ENCODE measurements at places on chromosomes 11 and 22.
A peak's percentile ranks its signal among the peaks of the same experiment; 100 is the strongest.

GRCh38 chr11:108818971-108819370 lies 154.1 kb downstream of the DDX10 start:
- DNase-seq: no peak

DNA sequence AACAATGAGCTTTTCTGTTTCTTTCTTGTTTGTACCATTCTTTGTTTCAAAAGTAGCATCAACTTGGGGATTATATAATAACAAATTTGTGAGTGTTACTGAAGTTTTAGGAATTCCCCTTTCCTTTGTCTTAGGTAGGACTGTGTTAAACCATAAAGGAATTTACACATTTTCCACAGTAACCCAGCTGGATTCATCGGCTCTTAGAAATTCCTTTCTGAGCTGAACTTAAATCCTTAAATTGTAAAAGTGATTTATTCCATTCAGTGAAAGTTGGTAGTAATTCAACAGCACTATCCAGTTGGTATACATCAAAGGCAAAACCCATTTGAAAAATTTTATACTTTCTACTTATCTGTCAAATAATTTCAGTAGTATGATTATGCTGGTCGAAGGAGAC lies 11.8 kb downstream of the EMSY start:
- DNase-seq: no peak

GRCh38 chr22:45762545-45763235 lies 91.1 kb downstream of the ATXN10 start:
- DNase-seq: no peak

- DNase-seq: peak; percentile 10
Observed at GRCh38 chr11:74321487-74322188, 10.2 kb upstream of the P4HA3 start.

DNA sequence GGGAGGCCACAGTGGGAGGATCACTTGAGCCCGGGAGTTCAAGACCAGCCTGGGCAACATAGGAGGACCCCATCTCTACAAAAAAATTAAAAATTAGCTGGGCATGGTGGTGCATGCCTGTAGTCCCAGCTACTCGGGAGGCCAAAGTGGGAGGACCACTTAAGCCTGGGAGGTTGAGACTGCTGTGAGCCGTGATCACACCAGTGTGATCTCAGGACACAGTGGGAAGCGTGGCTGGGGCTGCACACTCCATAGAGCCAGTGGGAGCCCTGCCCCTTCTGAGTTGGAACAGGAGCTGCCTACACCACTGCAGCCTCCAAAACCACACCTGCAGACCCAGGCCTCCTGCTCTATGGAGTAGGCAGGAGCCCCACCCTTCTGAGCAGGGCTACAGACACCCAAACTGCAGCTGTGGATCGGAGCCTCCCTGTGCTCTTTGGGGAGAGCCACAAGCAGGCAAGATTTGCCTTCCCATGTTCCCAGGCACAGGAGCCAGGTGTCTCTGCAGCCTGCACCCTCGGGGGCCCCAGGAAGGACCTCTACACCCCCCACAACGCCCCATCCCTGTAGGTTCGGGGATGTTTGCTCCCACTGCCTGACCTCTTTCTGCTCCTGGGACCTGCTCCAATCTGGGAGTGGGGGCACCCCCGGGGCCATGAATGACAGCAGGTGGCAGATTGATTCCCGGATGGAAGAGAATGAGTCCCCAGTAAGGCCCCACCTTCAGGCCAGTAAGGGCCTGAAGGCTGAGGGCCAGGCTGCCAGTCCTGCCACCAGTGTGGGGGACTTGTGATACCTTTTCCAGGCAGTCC lies 245.4 kb downstream of the BUD13 start:
- DNase-seq: no peak

GRCh38 chr11:64286801-64287159 lies 1.1 kb downstream of the GPR137 start:
- DNase-seq: no peak

DNA sequence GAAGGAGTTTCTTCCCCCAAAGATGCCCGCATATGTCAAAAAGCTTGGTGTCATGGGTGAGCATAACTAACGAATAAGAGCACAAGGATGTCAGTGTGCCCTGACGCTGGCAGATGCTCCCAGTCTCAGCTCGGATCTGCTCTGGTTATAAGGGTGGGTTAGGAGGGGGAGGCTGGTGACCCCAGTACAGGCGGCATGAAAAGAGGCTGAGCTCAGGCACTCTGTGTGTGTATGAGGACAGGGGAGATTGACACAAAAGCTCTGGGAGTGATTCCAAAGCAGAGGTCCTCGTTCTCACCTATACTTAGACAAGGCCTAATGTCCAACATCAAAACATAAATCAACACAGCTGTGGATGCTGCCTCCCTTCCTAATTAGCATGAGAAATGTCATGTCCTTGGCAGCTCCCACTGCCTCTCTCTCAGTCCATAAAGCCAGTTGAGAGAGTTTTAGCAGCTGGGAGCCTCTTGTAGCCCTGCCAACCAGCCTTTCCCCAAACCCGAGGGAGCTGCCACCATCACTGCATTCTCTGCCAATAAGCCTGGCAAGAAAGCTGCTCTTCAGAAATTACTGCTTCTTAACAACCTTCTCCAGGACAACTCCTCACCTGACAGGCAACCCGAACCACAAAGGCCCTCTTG lies 59.8 kb downstream of the SC5D start:
- DNase-seq: no peak

DNA sequence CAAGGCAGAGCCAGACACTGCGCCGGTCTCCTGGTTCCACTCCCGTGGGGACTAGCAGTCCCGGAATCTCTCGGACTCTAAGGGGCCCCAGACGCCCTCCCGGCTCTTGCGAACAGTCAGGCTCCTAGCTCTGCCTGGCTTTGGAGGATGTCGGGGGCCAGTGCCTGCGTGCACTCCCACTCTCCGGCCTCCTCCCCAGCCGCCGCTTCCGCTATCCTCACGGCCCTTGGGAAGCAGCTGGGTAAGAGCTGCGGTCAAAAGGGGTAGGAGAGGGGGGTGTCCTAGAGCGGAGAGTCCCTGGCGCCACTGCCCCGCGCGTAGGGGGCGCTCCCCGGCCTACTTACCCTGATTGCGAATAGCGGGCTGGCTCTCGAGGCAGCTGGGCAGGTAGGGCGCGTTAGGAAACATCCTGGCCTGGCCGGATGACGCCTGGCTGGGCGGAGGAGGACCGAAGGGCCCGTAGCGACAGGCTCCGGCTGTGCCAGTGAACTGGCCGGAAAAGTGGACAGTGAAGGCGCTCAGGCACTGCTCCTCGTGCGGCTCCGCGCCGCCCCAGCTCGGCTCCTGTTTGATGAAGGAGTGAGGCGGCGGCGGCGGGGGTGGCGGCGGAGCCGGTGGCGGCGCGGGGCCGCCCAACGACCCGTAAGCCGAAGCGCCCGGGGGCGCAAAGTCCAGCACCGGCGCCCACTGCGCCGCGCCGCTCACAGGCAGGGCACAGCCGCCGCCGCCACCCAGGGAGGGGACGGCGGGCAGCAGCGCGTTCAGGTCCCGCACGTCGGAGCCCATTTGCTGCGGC lies 785 bp downstream of the WT1 start:
- no peak for DNase-seq

DNA sequence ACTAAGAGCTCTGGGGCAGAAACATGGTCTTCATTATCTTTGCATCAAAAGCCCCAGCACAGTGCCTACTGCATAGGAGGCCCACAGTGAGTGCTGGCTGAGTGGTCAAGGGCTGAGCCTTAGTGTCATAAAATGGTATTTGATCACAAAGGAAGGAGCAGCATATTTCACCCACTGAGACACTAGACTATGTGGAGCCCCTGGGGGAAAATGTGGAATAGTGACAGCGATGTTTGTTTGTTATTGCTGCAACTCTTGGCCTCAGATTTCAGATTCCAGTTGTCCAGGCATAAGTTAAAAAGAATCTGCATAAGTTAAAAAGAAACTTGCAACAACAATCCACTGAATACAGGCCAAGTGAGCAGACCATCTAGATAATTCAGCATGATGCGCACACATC lies 7.0 kb downstream of the KIRREL3 start:
- no peak for DNase-seq

- no peak for DNase-seq
Observed at GRCh38 chr11:120125024-120125423, 12.9 kb downstream of the TRIM29 start.

GRCh38 chr11:44753961-44754645 lies 27.3 kb downstream of the TSPAN18 start:
- DNase-seq: no peak

- no peak for DNase-seq
Observed at GRCh38 chr11:12112750-12113149, 2.4 kb downstream of the MICAL2 start.

GRCh38 chr22:34308101-34308500 lies 387.8 kb upstream of the LARGE1 start:
- no peak for DNase-seq

DNA sequence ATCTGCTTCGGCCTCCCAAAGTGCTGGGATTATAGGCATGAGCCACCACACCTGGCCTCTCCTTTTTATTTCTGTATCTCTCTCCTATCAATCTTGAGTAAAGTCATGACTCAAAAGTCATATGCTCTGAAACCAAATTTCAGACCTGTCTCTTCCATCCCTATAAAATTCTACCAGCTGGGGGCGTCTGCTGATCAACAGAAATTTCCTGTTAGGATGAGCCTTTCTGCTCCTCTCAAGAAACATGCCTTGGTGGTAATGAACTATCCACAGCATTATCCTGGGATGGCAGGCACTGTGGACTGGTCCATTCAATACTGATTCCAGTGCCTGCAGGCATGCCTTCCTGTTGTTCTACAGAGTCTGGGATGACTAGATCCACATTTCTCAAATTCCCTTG lies 472.6 kb downstream of the NELL1 start:
- DNase-seq: no peak

DNA sequence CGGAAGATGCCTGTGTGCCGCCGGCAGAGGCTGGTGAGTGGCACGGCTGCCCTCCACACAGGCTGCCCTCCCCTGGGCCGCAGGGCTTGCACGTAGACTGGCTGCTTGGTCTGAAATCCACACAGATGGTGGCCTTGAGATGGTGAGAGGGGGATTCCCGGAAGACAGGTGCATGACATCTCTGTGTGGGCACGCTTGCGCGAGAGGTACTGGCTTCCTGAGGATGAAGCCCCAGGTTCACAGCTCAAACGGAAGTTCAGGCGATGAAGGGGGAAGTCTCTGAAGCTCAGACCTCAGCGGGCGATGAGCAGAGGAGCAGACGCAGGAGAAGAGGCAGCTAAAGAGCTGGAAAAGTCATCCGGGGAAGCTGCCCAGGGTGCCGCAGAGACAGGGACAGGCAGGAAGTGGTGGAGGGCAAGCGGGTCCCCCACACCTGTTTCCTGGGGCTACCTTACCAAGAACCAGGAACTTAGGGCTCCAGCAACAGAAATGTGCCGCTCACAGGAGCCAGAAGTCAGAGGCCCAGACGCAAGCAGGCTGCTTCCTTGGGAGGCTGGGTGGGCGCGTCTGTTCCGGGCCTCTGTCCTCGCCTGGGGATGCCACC lies 7.2 kb downstream of the CRELD2 start:
- DNase-seq: peak; percentile 81

GRCh38 chr11:107743191-107743590 lies 31.3 kb upstream of the SLN start:
- no peak for DNase-seq

DNA sequence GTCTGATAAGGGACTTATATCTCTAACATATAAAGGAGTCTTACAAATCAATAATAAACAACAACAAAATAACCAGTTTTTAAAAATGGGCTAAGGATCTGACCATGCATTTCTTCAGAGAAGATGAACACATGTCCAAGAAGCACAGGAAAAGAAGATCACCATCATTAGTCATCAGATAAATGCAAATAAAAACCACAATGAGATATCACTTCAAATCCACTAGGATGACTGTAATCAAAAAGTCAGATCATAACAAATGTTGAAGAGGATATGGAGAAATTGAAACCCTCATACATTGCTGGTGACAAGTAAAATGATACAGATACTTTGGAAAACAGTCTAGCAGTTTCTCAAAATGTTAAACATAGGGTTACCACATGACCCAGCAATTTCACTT lies 61.2 kb upstream of the MYOD1 start:
- DNase-seq: no peak

GRCh38 chr11:7485186-7486097 lies at the start of gene OLFML1:
Gene OLFML1 (plus strand): TSS chr11:7485506. CDS start chr11:7485876, 370 bp downstream.
- DNase-seq: no peak

DNA sequence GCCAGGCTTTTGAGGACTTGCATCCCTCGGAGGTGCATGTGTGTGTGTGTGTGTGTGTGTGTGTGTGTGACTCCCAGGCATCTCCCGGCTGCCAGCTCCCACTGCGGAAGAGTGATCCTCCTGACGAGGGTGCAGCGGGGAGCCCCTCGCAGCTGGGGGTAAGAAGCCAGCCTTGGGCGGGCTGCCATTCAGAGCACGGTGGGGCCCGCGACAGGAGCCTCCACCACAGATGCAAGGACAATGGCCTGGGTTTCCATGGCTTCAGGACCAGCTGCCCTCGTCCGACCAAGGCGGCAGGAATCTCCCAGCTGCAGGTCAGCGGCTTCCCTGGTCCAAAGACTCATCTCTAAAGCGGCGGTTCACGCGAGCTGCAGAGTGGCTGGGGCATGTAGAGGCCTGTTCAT lies 908.5 kb downstream of the BRD1 start:
- no peak for DNase-seq

GRCh38 chr11:2118677-2119076 lies 20.5 kb downstream of the IGF2 start:
- no peak for DNase-seq

- no peak for DNase-seq
Observed at GRCh38 chr11:16338393-16338792, 18.0 kb downstream of the SOX6 start.

DNA sequence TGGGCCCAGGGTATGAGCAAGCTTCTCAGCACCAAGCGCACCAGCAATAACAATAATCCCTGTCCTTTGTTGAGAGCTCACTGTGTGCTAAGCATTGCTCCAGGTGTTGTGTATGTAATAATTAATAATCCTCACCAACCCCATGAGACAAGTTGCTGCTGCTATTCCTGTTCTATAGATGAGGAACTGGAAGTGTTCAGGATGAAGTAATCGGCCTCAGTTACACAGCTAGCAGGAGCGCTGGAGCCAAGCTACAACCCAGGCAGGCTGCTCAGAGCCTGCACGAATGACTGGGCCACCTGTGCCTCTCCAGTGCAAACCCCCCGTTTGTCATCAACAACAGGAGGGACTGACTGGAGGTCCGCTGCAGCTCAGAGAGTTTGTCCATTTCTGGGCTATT lies 35.2 kb upstream of the CECR2 start:
- no peak for DNase-seq

DNA sequence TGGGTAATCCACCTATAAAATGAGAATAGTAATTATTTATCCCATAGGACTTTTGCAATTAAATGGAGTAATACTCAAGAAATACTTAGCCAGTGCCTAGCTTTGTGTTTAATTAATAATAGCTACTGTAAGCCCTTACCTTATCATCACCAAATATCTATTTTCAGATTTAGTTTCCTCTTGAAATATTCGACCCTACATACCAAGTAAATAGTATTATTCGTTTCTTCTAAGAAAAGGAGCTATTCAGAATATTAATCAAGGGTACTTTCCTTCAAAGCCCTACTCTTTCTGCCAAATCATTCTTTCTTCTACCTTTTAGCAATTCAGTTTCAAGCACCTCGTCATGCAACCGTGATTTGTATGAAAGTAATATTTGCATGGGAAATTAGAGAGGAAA lies 6.7 kb downstream of the FBXO3 start:
- DNase-seq: no peak

GRCh38 chr22:50739894-50740293 lies 1.9 kb downstream of the ACR start:
- DNase-seq: no peak

- DNase-seq: no peak
Observed at GRCh38 chr11:127609025-127609773, 608.6 kb upstream of the KIRREL3 start.

Measured in CD4-positive, alpha-beta T cell treated with Interleukin-4 for 4 hours (primary cell).